NCI-H146 (cell line): ENCODE measurements at places on chromosomes 3 and 15.
A peak's percentile ranks its signal among the peaks of the same experiment; 100 is the strongest.

GRCh38 chr3:173221010-173221409 lies 80.0 kb upstream of the SPATA16 start:
- no peak for DNase-seq

DNA sequence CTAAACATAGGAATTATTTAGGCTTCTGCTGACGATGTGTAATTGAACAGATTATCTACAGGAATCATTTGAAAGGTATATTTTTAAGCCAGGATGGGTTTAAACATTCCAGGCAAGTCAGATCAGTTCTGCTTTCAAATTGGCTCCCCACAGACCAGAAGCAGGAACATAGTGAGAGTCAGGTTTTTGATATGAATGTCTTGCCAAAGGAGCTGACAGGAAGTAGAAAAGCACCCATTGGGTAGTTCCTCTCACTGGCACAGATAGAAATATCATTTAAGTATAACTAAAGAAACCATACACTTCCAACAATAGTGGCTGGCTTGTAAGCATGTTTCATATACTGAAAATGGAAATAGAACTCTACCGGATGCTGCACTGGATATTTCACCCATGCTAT lies 95.2 kb downstream of the CLDN1 start:
- DNase-seq, result no peak

GRCh38 chr3:55486857-55487380 lies at the start of gene WNT5A:
WNT5A (minus strand) TSS chr3:55487306; CDS start chr3:55486985, 321 bp downstream.
- peak; percentile 55 for DNase-seq

GRCh38 chr15:48653913-48654670 lies 8.6 kb upstream of the FBN1 start:
- no peak for DNase-seq

DNA sequence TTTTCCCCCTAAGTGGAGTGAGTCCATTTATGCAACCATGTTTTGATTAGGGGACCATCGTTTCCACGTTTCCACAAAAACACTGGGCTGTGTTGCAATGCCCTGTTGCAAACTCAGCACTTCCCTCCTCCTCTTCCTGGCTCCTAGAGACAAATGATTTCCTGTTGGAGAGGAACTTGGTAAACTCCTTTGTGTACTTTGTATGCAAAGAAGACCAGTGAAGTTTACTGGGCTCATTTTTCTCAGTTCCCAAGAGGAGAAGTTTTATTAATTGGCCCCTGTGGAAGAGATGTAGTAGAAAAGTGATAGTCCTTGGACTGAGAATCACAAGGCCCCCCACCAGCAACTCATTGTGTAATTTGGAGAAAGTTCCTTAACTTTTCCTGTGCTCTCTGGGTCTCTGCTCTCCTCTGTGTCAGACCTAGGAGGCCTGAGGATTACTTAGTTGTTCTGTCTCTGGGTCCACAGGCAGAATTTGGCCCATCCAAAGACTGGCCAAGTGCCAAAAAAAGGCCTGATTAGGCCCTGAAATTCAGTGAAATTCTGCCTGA lies 95.0 kb downstream of the ATG7 start:
- DNase-seq, result no peak

DNA sequence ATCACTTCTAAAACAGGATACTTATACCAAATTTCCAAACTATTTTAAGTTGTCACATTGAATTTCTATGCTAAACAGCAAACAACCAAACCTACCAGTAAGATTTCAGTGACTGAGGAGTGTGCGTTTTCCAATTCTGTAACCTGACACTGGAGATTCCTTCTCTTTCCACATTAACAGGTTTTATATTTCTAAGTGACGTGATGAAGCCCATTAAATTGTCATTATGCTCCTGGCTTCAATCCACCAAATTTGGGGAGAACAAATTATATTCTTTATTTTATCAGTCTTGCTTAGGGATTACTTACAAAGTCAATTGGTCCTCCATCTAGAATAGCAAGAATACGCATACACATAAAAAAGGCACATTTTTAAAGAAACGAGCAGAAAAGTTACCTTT lies 764.8 kb upstream of the NR2F2 start:
- no peak for DNase-seq
